NCI-H2081 (cell line): ENCODE measurements at places on chromosomes 7 and 10.

DNA sequence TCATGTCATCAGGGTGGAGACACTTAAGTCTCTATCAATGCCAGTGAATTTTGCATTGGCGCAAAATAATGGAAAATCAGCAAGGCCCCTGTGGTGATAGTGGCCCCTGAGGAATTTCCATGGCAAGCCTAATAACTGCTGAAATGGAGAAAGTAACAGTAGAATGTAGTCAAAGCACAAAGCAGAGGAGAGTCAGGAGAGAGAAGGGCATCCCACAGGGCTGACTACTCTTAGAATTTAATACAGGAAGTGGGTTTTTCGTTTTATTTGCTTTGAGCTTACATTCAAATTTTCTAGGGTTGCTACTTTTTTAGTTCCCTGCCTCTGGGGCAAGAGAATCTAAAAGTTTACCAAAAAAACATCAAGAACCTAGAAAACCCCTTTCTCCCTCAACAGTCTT lies 39.0 kb downstream of the BZW2 start:
- DNase-seq: no peak

DNA sequence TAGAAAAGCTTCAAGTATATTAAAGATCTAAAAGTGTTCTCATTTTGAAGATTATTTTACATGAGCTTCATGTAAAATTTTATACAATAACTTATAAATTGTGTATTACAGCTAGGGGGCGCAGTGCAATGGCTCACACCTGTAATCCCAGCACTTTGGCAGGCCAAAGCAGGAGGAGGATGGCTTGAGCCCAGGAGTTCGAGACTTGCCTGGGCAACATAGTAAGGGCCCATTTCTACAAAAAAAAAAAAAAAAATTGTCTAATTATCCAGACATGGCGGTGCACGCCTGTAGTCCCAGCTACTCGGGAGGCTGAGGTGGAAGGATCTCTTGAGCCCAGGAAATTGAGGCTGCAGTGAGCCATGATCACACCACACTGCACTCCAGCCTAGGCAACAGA lies 16.6 kb downstream of the ACBD5 start:
- DNase-seq: no peak

- peak; percentile 61 for DNase-seq
Measured at GRCh38 chr7:150383710-150384397, 4.7 kb downstream of the ZNF775 start.

DNA sequence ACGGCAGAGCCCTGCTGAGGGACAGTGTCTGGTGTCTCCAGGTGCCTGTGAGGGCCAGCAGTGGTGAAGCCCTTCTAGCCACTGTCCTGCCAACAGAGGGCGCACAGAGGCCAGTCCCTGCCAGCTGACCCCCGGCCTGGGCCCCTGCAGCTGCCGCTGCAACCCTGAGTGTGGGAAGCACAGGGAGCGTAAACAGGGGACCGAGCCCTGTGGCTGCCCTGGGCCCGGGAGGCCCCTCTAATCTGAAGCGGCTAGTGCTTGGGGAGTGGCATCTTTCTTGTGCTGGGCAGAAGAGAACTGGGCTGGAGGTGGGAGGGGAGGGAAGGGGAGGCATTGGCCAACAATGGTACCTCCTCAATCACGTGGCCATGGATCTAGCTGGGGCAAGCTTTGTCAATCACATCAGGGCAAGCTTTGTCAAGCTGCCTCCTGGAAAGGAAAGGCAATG lies 34.6 kb downstream of the TRIM8 start:
- peak; percentile 39 for DNase-seq

DNA sequence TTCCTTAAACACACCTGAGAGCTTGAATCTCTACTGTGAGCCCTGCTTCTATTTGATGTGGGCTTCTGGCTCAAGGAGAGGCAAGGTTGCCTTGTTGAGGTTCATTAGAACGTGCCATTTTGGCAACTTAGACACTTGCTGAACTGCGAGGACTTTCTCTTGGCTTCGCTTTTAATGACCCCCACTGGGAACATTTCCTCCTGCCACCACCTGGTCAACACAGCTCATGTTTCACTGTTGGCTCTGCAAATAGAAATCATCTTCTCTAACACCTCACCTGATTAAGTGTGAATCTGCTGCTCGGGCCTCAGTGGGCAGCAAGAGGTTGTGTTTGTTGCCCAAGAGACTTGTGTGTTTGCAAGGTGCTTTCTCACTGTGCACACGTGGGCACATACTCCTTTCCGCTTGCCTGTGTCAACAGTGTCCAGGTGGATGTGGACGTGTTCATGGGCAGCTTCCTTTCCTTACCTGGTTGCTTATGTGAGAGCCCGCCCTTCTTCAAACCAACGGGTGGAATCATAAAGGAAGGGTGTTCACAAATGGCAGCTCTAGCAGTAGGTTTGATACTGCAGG lies 147.0 kb downstream of the NRP1 start:
- no peak for DNase-seq

- DNase-seq: no peak
Measured at GRCh38 chr10:80900661-80901060, 363.0 kb downstream of the SH2D4B start.

DNA sequence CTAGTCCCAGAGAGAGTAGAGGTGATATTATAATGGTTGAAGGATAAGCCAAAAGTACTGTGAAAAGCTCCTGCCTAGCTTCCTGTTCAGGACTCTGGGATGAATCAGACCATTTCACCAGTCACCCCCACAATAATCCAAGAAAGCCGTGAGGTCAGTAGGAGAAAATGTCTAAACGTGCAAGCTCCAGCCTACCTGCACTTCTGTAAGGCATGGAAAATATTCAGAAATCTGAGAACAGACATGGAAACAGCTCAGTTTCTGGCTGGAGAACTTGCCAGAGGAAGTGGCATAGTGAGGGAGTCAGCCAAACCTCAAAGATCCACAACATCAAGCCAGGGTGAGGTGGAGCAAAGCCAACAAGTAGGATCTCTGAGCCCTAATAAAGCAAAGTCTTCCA lies 58.2 kb downstream of the ELAPOR2 start:
- DNase-seq: no peak

- DNase-seq: no peak
Measured at GRCh38 chr10:70928140-70928539, 39.8 kb upstream of the PCBD1 start.

- DNase-seq: no peak
Measured at GRCh38 chr10:78202386-78202785, 168.7 kb downstream of the RPS24 start.

- DNase-seq: no peak
Measured at GRCh38 chr7:131624536-131624935, 68.1 kb upstream of the PODXL start.

DNA sequence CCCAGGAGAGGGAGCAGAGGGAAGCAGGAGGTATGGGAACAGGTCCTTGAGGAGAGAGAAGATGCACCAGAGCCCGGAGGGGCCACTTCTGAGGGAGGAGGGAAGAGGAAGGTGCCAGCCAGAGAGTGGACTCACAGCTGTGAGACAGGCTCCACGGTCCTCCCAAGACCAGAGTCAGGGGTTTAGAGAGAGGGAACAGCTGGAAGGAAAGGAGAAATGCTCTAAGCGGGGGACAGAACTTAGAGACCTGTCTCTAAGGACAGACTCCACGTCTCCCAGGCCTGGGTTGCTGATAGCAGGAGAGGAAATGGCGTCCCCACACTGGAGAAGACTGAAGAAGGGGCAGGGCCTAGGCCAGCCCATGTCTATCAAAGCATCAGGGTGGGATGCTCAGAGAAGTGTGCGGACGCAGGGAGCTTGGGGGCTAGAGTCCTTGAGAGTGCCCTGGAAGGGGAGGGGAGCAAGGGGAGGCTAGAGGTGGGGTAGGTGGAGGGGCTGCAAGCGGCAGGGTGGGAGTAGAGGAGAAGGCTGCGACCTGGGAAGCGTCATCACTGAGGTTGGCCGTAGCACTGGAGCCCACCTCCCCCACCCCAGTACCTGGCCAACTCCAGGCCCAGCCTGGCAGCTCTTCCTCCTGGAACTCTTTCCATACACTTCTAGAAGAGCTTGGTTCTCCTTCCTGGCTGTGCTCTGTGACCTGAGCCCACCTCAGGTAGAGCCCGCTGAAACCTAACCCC lies 25.6 kb upstream of the GRID1 start:
- DNase-seq: no peak

GRCh38 chr7:114088470-114088940 lies 169.7 kb upstream of the PPP1R3A start:
- DNase-seq: no peak

DNA sequence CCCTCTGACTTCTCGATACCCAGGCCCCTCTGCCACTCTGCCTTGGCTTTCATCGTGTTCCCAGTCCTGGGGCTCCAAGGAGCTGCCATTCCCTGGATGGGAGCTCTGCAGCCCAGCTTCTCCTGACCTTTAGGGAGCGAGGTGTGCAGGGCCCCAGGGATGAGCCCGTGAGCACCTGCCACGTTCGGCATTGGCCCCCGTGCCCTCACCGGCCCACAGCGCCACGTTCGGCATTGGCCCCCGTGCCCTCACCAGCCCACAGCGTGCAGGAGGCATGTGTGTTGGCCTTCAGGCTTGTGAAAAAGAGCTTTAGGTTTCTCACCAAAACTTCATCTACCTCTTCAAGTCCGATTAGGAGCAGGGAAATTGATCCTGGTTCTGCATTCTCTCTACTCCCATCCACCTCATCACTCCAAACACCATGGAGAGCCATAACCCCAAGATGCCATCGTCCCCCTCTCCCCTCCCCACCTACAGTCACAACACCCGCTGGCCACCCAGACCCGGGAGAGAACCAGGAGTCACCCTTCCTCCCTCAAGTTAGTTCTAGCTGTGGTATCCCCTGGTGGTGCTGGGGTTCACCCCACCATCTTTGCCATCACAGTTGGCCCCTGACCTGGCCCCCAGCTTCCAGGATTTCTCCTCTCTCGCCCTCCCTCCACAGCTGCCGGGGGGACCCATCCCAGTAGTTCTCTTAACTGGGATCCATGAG lies 119.4 kb upstream of the NPS start:
- DNase-seq: no peak

DNA sequence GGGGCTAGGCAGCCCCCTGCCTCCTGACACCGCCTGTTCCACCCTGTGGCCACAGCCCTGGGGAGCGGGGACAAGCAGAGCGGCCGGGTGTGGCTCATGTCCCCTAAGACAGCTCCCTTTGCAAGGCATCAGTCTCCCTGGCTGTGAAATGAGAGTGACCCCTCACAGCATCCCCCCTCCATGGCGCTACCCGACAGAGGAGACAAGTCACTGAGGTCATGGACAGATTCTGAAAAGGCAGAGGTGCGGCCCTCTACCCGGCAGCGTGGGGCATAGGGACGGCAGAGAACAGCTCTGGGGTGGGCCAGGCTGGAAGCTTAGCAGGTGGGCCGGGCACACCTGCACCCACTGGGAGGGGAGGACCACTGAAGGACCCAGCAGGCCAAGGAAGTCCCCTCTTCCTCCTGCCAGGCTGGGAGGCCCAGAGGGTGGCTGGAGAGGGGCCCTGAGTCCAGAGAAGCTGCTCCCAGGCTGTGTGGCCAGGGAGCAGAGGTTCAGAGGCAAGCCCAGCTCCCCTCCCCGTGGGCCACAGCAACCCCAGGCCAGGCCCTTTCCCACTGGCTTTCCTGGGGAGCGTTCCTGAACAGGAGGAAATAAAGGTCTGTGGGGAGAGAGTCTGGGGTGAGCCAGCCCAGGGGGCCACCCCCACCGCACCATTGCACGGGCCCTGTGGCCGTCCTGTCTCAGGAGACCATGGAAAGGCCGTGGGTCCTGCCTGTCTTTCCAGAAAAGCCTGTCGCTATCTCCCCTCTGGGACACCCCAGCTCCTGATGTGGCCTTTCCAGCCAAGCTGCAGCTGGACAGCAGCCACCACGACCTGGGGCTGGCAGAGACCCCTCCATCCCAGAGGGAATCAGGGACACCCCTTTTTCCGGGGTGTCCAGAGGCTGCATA lies 1.7 kb downstream of the ADAP1 start:
- no peak for DNase-seq

GRCh38 chr7:27995228-27995627 lies 185.4 kb downstream of the JAZF1 start:
- no peak for DNase-seq

DNA sequence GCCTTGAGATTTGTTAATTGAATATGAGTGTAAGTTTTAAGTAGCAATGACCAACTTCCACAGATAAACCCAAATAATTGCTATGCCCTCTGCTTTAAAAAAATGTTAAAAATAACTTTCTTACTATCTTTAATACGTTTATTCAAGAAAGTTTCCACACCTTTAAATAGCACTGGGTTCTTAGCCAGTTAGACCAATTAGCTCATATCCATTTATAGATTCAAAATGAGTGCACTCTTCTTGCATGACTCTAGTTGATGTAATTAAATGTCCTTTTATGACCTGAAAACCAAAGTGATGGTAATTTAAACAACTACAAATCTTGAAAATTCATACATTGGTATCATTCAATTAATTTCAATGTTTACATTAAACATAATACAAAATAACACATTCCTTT lies 50.8 kb upstream of the CACNA2D1 start:
- no peak for DNase-seq

- DNase-seq: peak; percentile 77
Measured at GRCh38 chr7:2157473-2158279, 75.1 kb downstream of the MAD1L1 start.

- no peak for DNase-seq
Measured at GRCh38 chr10:131750171-131750895, 150.5 kb upstream of the PPP2R2D start.

DNA sequence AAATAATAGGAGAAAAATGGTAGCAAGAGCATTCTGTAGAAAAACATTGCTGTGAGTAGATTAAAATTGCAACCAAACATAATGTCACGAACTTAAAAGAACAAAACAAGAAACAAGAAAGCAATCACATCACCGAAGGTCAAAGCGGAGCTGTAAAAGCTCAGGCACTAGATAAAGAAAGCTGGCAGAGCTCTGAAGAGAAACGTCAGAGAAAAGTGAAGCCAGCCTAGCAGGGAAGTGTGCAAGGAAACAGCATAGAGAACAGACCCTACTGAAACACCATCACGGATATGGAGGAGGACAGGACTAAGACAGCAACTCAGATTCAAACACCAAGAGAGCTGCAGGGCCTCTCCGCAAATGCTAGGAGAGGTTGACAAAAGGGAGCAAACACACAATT lies 22.5 kb upstream of the DDC start:
- no peak for DNase-seq

- no peak for DNase-seq
Measured at GRCh38 chr7:87016606-87017005, 42.8 kb downstream of the ELAPOR2 start.

DNA sequence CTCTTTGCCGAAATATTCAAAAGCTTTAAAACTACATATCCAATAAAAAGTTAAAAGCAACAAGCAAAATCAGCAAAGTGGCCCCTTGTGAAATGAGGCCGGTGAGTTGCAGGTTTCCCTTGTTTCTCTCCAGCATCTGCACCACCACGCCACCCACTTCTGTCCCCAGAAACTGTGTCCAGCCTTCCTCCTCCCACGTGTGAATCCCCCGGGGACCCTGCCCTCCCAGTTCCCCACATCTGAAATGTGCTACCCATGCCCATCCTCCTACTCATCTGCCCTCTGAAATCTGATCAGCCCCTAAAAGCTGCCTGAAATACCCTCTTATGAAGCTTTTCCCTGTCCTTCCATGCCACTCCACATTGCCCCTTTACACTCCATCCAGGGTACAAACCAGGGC lies 3.8 kb downstream of the ALOX5 start:
- DNase-seq: no peak

- no peak for DNase-seq
Measured at GRCh38 chr10:14186245-14186644, 144.5 kb downstream of the FRMD4A start.
